ENCODE measurements at places on chromosomes 1 and 21.

DNA sequence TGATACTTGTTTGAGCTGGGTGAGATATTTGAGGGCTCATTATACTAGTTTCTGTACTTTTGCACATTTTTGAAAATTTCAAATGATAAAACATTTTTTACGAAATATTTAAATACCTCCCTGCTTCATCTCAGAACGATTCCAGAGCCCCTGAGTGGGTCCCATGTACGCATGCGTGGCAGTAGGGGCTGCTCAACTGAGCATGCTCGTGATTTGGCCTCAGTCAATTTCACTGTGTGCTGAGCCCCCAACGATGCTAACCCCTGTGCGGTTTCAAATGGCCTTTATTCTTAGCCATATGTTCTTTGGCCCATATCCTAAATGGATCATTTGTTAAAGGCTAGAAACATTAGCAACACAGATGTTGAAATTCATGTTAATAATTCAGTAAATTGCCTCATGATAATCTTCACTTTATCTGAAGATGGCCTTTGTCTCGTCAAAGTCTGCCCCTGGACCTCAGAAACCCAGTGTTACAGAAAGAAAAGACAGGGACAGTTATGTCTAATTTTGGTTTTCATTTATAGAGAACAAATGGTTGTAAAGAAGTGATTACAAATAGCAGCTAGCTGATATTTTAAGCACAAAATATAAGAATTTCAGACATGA is 108.2 kb downstream of the MRPS6 start:
- DNase-seq = no peak

GRCh38 chr1:47178654-47179016 is 11.2 kb downstream of the PDZK1IP1 start:
- DNase-seq = no peak

DNA sequence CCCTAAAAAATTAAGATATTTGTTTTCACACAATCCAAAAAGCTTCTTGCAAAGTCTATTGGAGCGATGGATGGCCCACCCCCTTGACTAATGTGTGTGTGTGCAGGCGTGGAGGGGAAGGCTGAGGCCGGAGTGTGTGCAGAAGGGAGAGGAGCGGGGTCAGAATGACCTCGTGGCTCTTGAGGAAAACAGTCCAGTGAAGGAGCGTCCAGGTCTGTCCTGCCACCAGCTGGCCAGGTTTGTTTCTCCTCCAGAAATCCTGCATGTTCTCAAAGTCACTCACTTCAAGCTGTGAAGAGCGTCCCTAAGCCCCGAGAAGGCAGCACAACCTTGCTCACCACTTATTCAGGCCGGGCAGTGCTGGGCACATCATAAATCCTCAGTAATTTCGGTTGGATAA is 69.5 kb upstream of the SSX2IP start:
- DNase-seq = no peak

DNA sequence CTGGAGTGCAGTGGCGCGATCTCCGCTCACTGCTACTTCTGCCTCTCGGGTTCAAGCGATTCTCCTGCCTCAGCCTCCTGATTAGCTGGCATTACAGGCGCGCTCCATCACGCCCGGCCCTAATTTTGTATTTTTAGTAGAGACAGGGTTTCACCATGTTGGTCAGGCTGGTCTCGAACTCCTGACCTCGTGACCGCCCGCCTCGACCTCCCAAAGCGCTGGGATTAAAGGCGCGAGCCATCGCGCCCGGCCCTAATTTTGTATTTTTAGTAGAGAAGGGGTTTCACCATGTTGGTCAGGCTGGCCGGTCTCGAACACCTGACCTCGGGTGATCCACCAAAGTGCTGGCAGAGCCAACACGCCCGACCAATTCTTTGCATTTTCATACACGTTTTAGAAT is 48.0 kb upstream of the LCE5A start:
- DNase-seq = no peak

GRCh38 chr1:29758781-29759499 is 522.6 kb downstream of the PTPRU start:
- no peak for DNase-seq
